ENCODE measurements at places on chromosomes 4 and X. TPM values are rescaled to one million over a fixed set of nuclear protein-coding genes. Genes with fewer than 3 reads are reported as not detected.

BTK gene
- 96.3 TPM for total RNA-seq

GYG2 gene
- total RNA-seq: 0.05 TPM

CXCL11 gene
- total RNA-seq: not detected

DNA sequence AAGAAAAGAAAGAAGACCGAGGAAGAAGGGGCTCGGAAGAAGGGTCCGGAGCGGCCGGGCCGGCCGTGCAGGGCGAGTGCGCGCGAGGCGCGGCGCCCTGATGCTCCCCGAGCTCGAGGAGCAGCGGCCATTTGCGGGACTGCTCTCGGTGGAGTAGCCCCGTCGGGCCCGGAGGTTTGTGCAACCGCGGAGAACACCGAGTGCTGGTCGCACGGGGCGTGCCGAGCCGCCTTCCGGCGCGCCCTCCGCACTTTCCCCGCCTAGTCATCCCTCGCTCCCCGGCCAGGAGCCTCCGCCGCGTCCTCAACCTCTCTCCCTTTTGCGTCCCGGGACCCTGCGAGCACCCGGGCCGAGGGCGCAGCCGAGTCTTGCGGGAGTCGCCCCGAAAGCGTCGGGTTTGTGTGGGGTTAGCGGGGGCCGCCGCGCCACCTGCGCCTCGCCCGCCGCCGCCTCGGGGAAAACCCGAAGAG is 127.4 kb downstream of the LAS1L start:
- no peak for DNase-seq

DNA sequence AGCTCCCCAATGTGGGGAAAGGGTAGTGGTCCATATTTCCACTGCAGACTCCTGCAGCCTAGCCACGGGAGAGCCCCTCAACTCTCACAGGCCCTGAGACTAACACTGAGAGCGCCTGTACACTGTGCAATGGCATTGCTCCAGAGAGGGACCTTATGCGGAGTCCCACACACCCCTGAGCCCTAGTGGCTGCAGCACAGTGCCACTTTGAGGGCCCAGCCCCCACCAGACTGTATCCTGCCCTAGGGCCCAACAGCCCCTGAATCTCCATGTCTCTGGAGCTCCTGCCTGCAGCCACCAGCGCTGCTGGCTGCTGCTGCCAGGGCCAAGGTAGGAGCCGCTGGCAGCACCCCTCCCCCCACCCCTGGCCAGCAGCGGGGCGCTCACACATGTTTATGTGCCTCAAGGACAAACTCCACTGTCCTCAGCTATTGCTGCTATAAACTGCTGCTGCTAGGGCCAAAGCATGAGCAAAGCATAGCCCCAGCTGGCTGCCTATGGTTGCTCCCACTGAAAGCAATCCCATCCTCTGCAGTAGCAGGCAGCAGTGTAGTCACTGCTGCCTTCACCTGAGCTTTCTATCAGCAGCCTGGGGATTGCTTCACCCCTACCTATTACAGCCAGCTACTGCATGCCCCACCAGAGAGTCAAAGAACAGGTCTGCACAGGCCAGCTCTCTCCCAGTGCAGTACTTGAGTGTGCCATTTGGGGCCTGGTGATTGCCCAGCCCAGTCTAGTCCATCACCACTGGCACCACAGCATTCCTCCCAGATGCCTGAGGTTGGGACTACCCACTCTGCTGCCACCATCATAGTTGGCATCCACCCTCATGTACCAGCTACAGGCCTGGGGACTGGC is 24.3 kb downstream of the TMEM154 start:
- DNase-seq: no peak

Measured in GM12878 (cell line).